ENCODE measurements at places on chromosomes 4 and X. TPM values are rescaled to one million over a fixed set of nuclear protein-coding genes. Genes with fewer than 3 reads are reported as not detected.

The EPHA5 gene
- total RNA-seq = 0.69 TPM

The SYN1 gene
- total RNA-seq = 0.69 TPM

The VCX3A gene
- total RNA-seq = not detected

DNA sequence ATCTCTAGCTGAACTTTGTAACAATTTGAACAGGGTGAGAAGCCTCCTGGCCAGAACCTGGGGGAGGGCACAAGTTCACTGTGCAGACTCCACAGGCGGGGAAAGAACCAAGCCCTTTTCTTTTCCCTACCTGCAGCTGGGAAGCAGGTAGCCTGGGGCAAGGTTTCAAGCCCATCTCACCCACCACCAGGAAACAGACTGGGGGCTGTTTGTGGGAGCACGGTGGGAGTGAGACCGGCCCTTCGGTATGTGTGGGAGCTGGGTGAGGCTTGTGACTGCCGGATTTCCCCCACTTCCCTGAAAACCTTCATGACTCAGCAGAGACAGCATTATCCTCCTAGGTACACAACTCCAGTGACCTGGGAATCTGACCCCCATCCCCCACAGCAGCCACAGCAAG is 211.7 kb downstream of the ZNF674 start:
- no peak overlapping the region for H3K27ac ChIP-seq
- no peak for DNase-seq
- no peaks in the 10 kb centered on the region for H3K36me3 ChIP-seq
- no peak overlapping the region for H3K4me3 ChIP-seq

GRCh38 chr4:19455850-19456602 is 795.7 kb upstream of the SLIT2 start:
- no peak for DNase-seq
- H3K36me3 ChIP-seq = no peaks in the 10 kb centered on the region
- no peaks in the 10 kb centered on the region for H3K4me1 ChIP-seq
- H3K4me3 ChIP-seq = no peak overlapping the region
- no peak overlapping the region for H3K27ac ChIP-seq
- H3K27me3 ChIP-seq = no peaks in the 10 kb centered on the region

DNA sequence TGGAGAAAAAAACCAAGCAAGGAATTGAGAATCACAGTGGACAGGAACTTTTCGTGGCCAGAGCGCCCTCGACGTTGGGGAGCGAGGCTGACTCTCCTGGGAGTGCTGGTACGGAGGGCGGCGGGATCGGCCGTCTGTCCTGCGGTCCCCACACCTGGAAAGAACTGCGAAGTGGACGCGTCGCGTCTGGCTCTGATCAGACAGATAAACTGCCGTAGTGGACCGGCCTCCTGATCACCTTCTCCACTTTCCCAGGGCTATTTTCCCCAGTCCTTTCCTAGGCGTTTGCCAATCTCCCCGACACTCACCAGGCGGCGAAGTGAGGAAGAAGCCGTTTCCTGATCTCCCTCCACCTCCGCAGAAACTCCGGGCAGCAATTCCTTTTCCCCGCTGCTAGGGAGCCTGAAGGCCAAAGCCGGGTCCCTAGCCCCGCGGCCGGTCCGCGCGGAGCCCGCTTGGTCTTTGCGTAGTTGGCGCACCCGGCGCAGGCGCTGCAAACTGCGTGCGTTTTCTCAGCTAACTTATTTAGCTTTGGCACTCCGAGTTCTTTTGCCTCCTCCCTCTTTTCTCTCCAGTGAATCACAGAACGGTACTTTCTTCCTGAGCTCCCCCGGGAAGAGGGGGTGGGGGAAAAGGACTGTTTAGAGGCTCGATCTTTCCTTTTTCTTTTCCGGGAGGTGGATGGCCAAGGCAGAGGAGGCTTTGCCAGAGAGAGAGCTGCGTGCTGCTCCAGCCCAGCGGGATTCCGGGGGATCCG is at the start of gene ARSJ:
ARSJ (minus strand) TSS at position 500 of the 757 bp plus-strand sequence. CDS start 813 bp downstream, outside the sequence.
- H3K27ac ChIP-seq = peak within 1 kb of the TSS; percentile 82
- peaks cover 2% of the 10 kb centered on the region for H3K4me1 ChIP-seq
- peak; percentile 69 for DNase-seq
- H3K27me3 ChIP-seq = no peaks in the 10 kb centered on the region
- H3K4me3 ChIP-seq = peak within 1 kb of the TSS; percentile 50

GRCh38 chrX:72532366-72532765 is 40.3 kb downstream of the HDAC8 start:
- no peaks in the 10 kb centered on the region for H3K36me3 ChIP-seq
- DNase-seq = no peak
- no peaks in the 10 kb centered on the region for H3K4me1 ChIP-seq
- H3K27me3 ChIP-seq = no peaks in the 10 kb centered on the region

DNA sequence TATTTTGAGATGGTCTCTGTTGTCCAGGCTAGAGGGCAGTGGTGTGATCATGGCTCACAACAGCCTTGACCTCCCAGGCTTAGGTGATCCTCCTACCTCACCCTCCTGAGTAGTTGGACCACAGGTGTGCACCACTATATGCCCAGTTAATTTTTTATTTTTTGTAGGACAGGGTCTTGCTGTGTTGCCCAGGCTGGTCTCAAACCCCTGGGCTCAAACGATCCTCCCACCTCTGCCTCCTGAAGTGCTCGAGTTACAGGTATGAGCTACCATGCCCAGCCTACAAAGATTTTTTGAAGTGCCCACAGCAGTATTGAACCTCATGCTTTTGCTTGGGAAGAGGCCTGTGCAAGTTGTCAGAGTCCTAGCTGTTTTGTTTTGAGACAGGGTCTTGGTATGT is 31.1 kb downstream of the NSD2 start:
- no peaks in the 10 kb centered on the region for H3K27me3 ChIP-seq
- no peaks in the 10 kb centered on the region for H3K36me3 ChIP-seq
- DNase-seq = no peak
- H3K4me3 ChIP-seq = no peak overlapping the region
- H3K27ac ChIP-seq = no peak overlapping the region
- H3K4me1 ChIP-seq = peaks cover 1% of the 10 kb centered on the region

DNA sequence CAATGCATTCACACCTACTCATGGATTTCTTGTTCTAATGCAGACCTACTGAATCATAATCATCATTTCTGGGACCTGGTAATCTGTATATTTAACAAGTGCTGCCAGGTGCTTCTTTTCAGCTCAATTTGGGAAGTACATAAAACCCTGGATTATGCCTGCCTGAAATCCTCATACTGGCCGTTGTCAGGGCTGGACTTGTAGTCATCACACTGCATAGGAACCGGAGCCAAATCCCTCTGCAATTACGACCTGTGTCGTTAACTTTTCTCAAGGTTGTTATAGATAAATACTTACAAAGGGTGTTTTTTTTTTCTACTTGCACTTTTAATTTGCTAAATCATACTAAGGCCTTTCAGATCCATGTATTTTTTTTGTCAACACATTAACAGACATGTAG is 294.9 kb upstream of the PRPS2 start:
- no peaks in the 10 kb centered on the region for H3K27me3 ChIP-seq
- no peak overlapping the region for H3K4me3 ChIP-seq
- H3K27ac ChIP-seq = no peak overlapping the region

- no peaks in the 10 kb centered on the region for H3K36me3 ChIP-seq
- H3K27ac ChIP-seq = no peak overlapping the region
- no peaks in the 10 kb centered on the region for H3K4me1 ChIP-seq
- DNase-seq = no peak
These were observed 24.9 kb upstream of the SGMS2 start for GRCh38 chr4:107799669-107800450.

GRCh38 chrX:57445076-57445475 is 146.7 kb upstream of the ZXDB start:
- no peaks in the 10 kb centered on the region for H3K36me3 ChIP-seq
- H3K4me3 ChIP-seq = no peak overlapping the region
- no peaks in the 10 kb centered on the region for H3K27me3 ChIP-seq
- no peak for DNase-seq
- no peak overlapping the region for H3K27ac ChIP-seq
- H3K4me1 ChIP-seq = no peaks in the 10 kb centered on the region

DNA sequence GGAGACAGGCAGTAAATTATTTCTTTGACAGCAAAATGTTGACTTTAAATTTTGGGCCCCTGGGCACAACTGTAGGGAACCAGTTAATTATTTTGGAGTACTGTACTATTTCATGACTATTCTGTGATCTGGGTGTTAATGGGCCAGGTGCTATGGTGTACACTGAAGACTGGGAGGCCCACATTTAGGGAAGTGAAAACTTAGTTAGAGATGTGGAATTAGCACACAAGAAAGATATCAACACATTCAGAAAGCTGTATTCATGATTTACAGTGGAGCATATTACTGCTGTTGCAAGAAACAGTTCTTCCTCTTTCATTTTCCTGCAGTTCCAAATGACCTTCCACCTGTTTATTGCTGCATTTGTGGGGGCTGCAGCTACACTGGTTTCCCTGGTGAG is 12.4 kb downstream of the PLP1 start:
- no peak overlapping the region for H3K27ac ChIP-seq
- no peak for DNase-seq
- no peak overlapping the region for H3K4me3 ChIP-seq
- H3K4me1 ChIP-seq = no peaks in the 10 kb centered on the region

- H3K4me1 ChIP-seq = no peaks in the 10 kb centered on the region
- no peak overlapping the region for H3K27ac ChIP-seq
- H3K4me3 ChIP-seq = no peak overlapping the region
- no peak for DNase-seq
These were observed 859.3 kb upstream of the LCORL start for GRCh38 chr4:18880871-18881270.

DNA sequence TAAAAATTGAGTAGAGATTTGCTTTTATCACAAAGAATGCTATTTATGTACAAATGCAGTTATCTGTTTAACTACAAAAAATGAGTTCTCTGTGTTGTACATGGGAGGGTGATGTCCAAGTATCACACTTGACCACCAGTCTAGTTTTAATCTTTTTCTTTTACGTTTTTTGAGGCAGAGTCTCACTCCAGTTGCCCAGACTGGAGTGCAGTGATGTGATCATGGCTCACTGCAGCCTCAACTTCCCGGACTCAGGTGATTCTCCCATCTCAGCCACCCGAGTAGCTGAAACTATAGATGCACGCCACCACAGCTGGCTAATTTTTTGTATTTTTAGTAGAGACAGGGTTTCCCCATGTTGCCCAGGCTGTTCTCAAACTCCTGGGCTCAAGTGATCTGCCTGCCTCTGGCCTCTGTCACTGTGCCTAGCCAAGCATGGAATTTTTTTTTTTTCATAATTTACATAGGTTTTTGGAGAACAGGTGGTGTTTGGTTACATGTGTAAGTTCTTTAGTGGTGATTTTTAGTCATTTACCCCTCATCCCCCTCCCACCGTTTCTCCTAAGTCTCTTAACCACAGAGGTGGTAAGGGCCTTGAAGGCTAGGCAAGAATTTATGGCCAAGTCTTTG is 47.9 kb upstream of the RPA4 start:
- H3K4me3 ChIP-seq = no peak overlapping the region
- H3K27me3 ChIP-seq = no peaks in the 10 kb centered on the region
- no peaks in the 10 kb centered on the region for H3K36me3 ChIP-seq
